Kidney capillary endothelial cell (primary cell): ENCODE measurements at places on chromosomes 7 and 10.

DNA sequence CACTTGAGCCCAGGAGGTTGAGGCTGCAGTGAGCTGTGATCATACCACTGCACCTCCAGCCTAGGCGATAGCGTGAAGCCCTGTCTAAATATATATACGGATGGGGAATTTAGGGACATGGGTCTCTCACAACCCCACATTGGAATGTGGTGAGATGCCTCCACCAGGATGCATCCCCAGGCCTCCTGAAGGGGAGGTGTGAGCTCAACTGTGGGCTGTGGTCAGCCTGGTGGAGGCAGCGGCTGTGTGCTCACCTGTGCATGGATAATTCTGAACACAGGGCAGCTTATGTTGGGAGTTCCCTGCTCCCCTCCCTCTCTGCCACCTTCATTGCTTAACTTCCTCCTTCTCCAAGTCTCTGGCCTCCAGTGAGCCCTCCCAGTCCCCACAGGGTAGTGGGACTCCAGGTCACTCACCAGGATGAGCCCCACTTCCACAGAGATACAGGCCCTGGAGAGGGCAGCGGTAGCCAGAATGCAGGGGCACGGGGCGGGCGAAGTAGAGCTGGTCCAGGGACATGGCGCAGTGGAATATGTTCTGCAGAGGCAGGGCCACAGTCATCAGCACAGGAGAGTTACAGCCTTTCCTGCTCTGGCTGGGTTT lies 30.4 kb downstream of the PYROXD2 start:
- no peak for DNase-seq

GRCh38 chr10:120684226-120684625 lies 166.9 kb upstream of the WDR11 start:
- DNase-seq: no peak

GRCh38 chr7:103793614-103794013 lies 195.8 kb downstream of the RELN start:
- no peak for DNase-seq

- DNase-seq: no peak
Measured at GRCh38 chr7:26007510-26007909, 144.5 kb upstream of the NFE2L3 start.

DNA sequence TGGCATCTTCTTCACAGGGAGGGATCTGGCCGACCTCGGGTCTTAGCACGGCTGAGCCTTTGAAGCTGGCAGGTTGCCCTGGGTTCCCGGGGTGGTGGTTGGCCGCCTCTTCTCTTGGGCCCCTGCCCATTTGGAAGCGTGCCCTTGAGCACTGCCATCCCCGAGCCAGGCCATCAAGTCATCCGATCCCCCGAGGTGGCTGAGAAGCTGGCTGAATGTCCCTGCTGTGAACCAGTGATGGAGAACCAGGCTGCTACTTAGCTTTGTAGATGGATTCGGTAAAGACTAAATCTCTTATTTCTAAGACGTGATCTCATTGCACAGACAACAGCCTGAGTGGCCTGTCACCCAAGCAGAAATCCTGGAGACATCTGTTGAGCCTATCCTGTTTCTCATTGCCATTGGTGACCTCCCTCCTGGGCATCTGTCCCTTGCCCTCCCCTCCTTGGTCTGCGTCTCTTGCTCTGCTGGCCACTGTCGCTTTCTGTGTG lies 74.3 kb downstream of the GRK5 start:
- no peak for DNase-seq

DNA sequence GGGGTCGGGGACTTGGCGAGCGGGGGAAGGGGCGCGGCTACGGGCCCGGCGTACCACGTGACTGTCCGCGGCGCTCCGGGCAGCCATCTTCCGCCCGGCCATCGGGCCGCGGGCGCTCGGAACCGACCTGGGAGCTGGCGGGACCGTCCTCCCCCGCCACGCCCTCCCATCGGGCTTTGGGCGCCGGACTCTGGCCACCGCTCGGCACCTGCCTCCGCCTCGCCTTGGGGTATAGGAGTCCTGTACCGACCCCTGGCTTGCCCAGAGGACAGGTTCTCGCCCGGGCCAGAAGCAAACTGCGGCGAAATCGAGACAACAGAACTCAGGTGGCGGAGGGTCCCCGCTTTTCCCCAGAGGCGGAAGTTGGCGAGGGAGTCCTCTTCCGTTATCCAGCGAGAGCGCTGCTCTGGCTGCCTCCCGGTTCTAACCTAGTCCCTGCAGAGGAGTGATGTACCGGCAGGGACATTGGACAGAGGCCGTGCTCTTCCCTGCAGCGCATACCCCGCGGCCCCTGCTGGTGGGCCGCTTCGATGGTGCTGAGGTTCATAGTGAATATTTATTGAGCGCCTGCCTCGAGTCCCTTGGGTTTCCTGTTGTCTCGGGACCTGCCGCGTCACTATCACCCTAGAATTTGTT lies 1.2 kb upstream of the SGMS1 start:
- peak; percentile 69 for DNase-seq
